Tibial nerve (tissue), 4 donors: ENCODE measurements at places on chromosomes 12 and 14.
A peak's percentile ranks its signal among the peaks of the same experiment; 100 is the strongest.

- H3K27me3 ChIP-seq = no peaks in the 10 kb centered on the region
- DNase-seq = peak; percentile 13
- no peak overlapping the region for H3K4me3 ChIP-seq
- no peaks in the 10 kb centered on the region for H3K36me3 ChIP-seq
- no peak overlapping the region for H3K27ac ChIP-seq
Observed at GRCh38 chr14:80784820-80785219, 156.7 kb downstream of the CEP128 start.

- H3K36me3 ChIP-seq = no peaks in the 10 kb centered on the region
- no peak overlapping the region for H3K27ac ChIP-seq
- H3K4me3 ChIP-seq = no peak overlapping the region
- H3K4me1 ChIP-seq = no peaks in the 10 kb centered on the region
Observed at GRCh38 chr12:46824709-46825108, 1.1 kb downstream of the SLC38A4 start.

DNA sequence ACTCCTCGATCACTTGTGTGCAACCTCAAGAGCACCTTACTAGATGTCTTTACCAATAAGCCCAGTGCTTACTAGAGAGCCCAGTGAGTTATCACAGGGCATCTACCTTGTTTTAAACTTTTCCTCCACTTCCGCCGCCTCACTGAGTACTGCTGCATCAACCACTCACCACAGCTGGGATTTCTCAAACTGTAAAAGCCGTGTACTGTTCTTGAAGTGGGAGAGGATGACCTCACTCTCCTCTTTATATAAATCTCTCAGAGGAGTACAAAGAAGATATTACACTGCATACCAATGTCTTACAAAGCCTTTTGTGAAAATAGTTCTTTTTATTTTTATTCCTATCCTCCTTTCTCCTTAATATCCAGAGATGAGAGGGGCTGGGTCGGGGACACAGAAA lies 94.1 kb downstream of the PLCZ1 start:
- H3K36me3 ChIP-seq = no peaks in the 10 kb centered on the region
- no peak for DNase-seq
- no peaks in the 10 kb centered on the region for H3K27me3 ChIP-seq
- H3K27ac ChIP-seq = no peak overlapping the region

GRCh38 chr12:41274643-41275042 lies 86.5 kb downstream of the PDZRN4 start:
- no peaks in the 10 kb centered on the region for H3K4me1 ChIP-seq
- H3K4me3 ChIP-seq = no peak overlapping the region
- no peaks in the 10 kb centered on the region for H3K27me3 ChIP-seq
- H3K36me3 ChIP-seq = no peaks in the 10 kb centered on the region
- no peak for DNase-seq

- DNase-seq = no peak
- H3K4me1 ChIP-seq = no peaks in the 10 kb centered on the region
- H3K27me3 ChIP-seq = no peaks in the 10 kb centered on the region
- no peak overlapping the region for H3K4me3 ChIP-seq
- H3K36me3 ChIP-seq = no peaks in the 10 kb centered on the region
Observed at GRCh38 chr14:78173346-78174035, 3.3 kb downstream of the NRXN3 start.

GRCh38 chr14:103319422-103319821 lies 14.6 kb upstream of the EIF5 start:
- no peaks in the 10 kb centered on the region for H3K27me3 ChIP-seq
- H3K36me3 ChIP-seq = no peaks in the 10 kb centered on the region
- no peak for DNase-seq
- no peaks in the 10 kb centered on the region for H3K4me1 ChIP-seq
- no peak overlapping the region for H3K27ac ChIP-seq

- no peaks in the 10 kb centered on the region for H3K36me3 ChIP-seq
- H3K27ac ChIP-seq = no peak overlapping the region
- no peaks in the 10 kb centered on the region for H3K4me1 ChIP-seq
- no peaks in the 10 kb centered on the region for H3K27me3 ChIP-seq
- no peak for DNase-seq
- H3K4me3 ChIP-seq = no peak overlapping the region
Observed at GRCh38 chr12:93347054-93347785, 30.5 kb upstream of the NUDT4 start.

- H3K36me3 ChIP-seq = no peaks in the 10 kb centered on the region
- no peak overlapping the region for H3K4me3 ChIP-seq
- no peaks in the 10 kb centered on the region for H3K4me1 ChIP-seq
- H3K27ac ChIP-seq = peak overlapping the region; percentile 64
- H3K27me3 ChIP-seq = no peaks in the 10 kb centered on the region
- DNase-seq = peak; percentile 44
Observed at GRCh38 chr12:80053051-80053790, 46.1 kb upstream of the OTOGL start.

DNA sequence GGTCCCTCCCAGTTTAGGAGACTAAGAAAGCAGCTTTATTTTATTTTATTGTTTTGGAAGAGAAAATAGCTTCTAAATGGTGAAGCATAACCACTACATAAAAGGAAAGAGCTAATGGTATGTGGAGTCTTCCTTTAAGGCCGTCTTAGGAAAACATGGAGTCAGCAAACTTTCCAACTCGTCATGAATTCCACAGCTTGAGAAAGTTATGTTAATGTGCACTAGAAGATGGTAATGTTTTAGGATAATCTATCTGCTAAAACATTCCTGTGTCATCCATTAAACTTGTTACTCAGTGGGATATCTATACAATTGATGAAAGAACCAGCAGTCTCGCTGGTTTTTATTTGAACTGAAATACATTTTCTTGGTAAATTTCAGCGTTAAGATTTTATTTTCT lies 448.4 kb upstream of the SEL1L start:
- no peak for DNase-seq
- H3K36me3 ChIP-seq = no peaks in the 10 kb centered on the region
- H3K4me3 ChIP-seq = no peak overlapping the region
- no peaks in the 10 kb centered on the region for H3K27me3 ChIP-seq
- no peaks in the 10 kb centered on the region for H3K4me1 ChIP-seq
- no peak overlapping the region for H3K27ac ChIP-seq

GRCh38 chr12:25958428-25959070 lies at the start of gene RASSF8:
Gene RASSF8, plus strand, starts transcription at chr12:25958682. Its CDS starts 96,662 bp downstream, at chr12:26055344.
- H3K27me3 ChIP-seq = no peaks in the 10 kb centered on the region
- H3K4me1 ChIP-seq = peaks cover 29% of the 10 kb centered on the region
- peak; percentile 38 for DNase-seq
- H3K27ac ChIP-seq = peak within 1 kb of the TSS; percentile 88
- H3K4me3 ChIP-seq = peak within 1 kb of the TSS; percentile 68

- H3K36me3 ChIP-seq = peaks cover 33% of the 10 kb centered on the region
- H3K4me3 ChIP-seq = no peak overlapping the region
- H3K27me3 ChIP-seq = no peaks in the 10 kb centered on the region
- no peak for DNase-seq
- H3K27ac ChIP-seq = peak overlapping the region; percentile 70
- H3K4me1 ChIP-seq = no peaks in the 10 kb centered on the region
Observed at GRCh38 chr12:12467688-12468261, 94.9 kb downstream of the DUSP16 start.

- H3K27me3 ChIP-seq = no peaks in the 10 kb centered on the region
- DNase-seq = no peak
- H3K4me1 ChIP-seq = peaks cover 14% of the 10 kb centered on the region
- no peaks in the 10 kb centered on the region for H3K36me3 ChIP-seq
- H3K4me3 ChIP-seq = peak overlapping the region; percentile 81
Observed at GRCh38 chr12:50924131-50924438, 28.3 kb upstream of the HIGD1C start.

DNA sequence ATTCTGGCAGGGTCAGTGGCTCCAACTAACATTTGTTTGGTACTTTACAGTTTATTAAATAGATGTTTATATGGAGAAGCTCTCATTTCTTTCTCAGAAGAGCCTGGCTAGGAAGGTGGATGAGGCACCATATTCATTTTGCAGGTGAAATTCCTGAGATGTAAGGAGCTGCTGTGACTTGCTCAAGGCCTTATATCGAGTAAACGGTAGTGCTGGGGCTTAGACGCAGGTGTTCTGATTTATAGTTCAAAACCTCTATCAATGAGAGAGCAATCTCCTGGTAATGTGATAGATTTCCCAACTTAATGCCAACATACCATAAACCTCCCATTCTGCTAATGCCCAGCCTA lies 42.3 kb downstream of the DAD1 start:
- no peak overlapping the region for H3K27ac ChIP-seq
- no peaks in the 10 kb centered on the region for H3K27me3 ChIP-seq
- H3K4me3 ChIP-seq = no peak overlapping the region
- no peaks in the 10 kb centered on the region for H3K36me3 ChIP-seq

DNA sequence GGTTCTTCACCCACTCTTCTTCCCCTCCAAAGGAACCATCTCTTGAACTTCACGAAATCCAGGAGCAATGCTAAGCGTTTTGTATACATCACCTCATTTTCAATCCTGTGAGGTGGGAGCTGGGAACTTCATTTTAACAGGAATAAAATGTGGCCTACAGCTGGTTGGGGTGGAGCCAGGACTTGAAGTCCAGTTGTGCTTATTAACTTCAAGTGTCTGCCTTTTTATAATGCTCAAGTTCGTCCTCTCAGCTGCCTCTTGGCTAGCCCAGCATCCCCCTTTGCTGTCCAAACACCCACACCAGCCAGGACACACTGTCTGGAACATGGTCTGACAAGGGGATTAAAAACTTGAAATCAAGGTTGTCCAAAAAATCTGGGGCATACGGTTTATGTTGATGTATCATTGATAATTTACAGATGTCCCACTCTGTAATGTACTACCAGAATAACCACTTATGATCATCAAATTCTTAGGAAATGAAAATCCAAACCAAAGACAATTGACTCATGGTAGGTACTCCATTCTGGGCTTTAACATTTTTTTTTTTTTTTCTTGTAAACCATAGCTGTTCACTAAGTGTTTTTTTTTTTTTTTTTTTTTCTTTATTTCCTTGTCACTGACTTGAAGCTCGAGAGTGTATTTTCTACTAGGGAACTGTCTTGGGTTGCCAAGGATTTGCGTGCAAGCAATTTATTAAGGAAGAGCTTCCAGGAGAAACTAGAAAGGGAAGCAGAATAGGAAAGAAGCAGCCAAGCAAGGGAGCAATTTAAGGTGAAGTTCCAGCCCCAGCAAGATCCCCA lies 252.3 kb downstream of the EFCAB11 start:
- peak; percentile 6 for DNase-seq
- H3K27ac ChIP-seq = peak overlapping the region; percentile 54
- no peaks in the 10 kb centered on the region for H3K36me3 ChIP-seq
- peak overlapping the region; percentile 52 for H3K4me3 ChIP-seq

DNA sequence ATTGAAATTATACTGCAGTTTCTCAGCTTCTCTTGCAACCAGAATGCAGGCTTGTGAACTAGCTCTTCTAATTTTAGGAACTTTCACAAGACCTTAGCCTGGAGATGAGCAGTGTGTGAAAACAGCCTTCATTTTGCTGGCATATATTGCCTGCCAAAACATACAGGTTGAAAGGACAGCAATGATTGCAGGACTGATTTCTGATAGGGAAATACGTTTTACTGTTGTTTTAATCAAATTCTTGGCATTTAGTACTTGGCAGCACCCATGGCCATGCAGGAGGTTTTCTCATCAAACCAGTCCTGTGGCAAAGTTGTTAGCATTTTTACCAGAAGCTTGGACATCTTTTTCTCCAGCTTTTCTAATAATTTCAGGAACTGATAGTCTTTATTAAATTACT lies 91.9 kb upstream of the MUCL1 start:
- no peak for DNase-seq
- no peak overlapping the region for H3K27ac ChIP-seq
- no peak overlapping the region for H3K4me3 ChIP-seq

GRCh38 chr12:97681612-97682504 lies 219.3 kb downstream of the RMST start:
- H3K4me1 ChIP-seq = no peaks in the 10 kb centered on the region
- H3K27ac ChIP-seq = no peak overlapping the region
- H3K36me3 ChIP-seq = no peaks in the 10 kb centered on the region
- no peak overlapping the region for H3K4me3 ChIP-seq
- DNase-seq = no peak
- H3K27me3 ChIP-seq = no peaks in the 10 kb centered on the region

GRCh38 chr12:5200278-5201087 lies 156.8 kb downstream of the KCNA5 start:
- H3K4me3 ChIP-seq = no peak overlapping the region
- H3K4me1 ChIP-seq = no peaks in the 10 kb centered on the region
- H3K36me3 ChIP-seq = no peaks in the 10 kb centered on the region
- H3K27ac ChIP-seq = no peak overlapping the region
- peak; percentile 19 for DNase-seq

DNA sequence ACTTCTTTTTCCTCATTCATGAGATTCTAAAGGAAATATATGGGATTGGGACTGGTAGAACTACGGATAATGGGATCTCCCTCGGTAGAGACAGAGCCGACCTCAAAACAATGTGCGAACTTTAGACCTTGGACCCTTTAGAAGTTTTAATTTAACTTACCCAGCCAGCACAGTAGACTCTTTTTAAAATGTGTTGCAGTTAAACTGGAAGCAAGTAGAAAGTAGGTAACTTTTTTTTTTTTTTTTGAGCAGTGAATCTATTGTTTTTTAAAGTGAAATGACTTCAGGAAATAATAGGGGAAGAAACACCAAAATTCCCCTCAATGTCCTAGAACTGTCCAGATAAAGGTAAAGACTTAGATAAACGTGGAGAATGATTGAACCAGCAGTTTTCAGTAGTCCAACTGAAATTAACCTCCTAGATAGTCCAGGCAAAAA lies 1.1 kb upstream of the ATXN2 start:
- H3K4me1 ChIP-seq = peaks cover 26% of the 10 kb centered on the region
- H3K27me3 ChIP-seq = no peaks in the 10 kb centered on the region
- H3K36me3 ChIP-seq = no peaks in the 10 kb centered on the region
- H3K27ac ChIP-seq = peak overlapping the region; percentile 95

DNA sequence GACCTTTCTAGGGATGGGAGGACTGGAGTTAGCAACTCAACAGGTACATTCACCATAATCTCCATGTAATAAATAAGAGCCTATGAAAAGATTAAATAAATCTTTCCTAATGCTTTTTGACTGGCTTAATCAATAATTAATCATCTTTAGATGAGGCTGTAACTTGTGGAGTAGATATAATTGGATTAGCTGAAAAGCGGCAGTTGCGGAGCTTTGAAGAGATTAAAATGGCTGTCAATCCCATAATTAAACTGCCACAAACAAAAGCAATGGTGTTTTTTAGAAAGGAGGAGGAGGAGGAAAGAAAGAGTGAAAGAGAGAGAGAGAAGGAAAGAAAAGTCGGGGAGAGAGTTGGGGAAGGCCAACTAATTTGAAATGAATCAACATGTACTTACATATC lies 70.7 kb upstream of the TMEM263 start:
- peaks cover 66% of the 10 kb centered on the region for H3K36me3 ChIP-seq
- no peaks in the 10 kb centered on the region for H3K27me3 ChIP-seq
- no peak overlapping the region for H3K27ac ChIP-seq
- no peak for DNase-seq
- no peaks in the 10 kb centered on the region for H3K4me1 ChIP-seq
- H3K4me3 ChIP-seq = no peak overlapping the region

DNA sequence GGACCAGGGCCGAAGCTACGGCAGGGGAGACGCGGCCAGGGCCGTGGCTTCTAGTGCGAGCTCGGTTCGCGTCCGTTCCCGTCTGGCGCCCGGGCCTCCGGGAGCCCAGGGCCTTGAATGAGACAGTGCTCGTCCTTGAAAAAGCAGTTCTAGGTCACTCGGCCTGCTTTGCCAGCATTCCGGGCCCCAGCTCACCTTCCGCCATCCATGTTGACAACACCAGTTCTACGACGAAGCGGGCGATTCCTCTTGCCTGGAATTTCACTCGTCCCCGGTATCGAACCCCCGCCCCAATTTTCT lies 4.5 kb downstream of the OR10AD1 start:
- H3K36me3 ChIP-seq = peaks cover 15% of the 10 kb centered on the region
- H3K4me3 ChIP-seq = peak overlapping the region; percentile 81
- no peaks in the 10 kb centered on the region for H3K27me3 ChIP-seq
- peaks cover 41% of the 10 kb centered on the region for H3K4me1 ChIP-seq
